Bone marrow (tissue), 2 donors: ENCODE measurements at places on chromosomes 3 and 15.

- DNase-seq, result no peak
Observed at GRCh38 chr3:129974564-129974832, at the start of gene TRH. TRH (plus strand) TSS chr3:129974720; CDS start chr3:129975817, 1,097 bp downstream.

GRCh38 chr3:127889461-127889863 is 25.6 kb upstream of the KBTBD12 start:
- no peak for DNase-seq

- no peak for DNase-seq
Observed at GRCh38 chr15:76286271-76286879, 24.9 kb downstream of the ETFA start.

GRCh38 chr15:80999623-81000036 is 1.1 kb upstream of the TLNRD1 start:
- DNase-seq, result no peak

- no peak for DNase-seq
Observed at GRCh38 chr3:42649783-42650182, 3.7 kb upstream of the ZBTB47 start.

DNA sequence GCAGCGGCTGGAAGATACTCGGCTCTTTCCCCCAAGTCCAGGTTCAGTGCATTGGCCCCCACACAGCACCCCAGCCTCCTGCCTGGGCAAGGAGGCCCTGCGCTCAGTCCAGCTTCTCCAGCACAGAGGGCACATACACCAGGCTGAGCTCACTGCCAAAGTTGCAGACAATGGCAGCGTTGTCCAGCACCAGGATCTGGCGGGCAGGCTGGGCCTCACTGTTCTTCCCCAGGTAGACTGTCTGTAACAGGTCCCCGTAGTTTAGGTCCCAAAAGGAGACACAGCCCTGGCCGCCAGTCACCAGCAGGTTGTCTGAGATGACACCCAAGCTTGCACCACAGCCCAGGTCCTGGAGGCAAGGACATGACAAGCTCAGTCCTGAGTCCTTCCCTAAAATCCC is 32.9 kb downstream of the PTPN23 start:
- no peak for DNase-seq

GRCh38 chr3:106333911-106334618 is 465.3 kb upstream of the CBLB start:
- DNase-seq, result peak; percentile 45

- no peak for DNase-seq
Observed at GRCh38 chr3:140198242-140198641, 263.3 kb downstream of the CLSTN2 start.

DNA sequence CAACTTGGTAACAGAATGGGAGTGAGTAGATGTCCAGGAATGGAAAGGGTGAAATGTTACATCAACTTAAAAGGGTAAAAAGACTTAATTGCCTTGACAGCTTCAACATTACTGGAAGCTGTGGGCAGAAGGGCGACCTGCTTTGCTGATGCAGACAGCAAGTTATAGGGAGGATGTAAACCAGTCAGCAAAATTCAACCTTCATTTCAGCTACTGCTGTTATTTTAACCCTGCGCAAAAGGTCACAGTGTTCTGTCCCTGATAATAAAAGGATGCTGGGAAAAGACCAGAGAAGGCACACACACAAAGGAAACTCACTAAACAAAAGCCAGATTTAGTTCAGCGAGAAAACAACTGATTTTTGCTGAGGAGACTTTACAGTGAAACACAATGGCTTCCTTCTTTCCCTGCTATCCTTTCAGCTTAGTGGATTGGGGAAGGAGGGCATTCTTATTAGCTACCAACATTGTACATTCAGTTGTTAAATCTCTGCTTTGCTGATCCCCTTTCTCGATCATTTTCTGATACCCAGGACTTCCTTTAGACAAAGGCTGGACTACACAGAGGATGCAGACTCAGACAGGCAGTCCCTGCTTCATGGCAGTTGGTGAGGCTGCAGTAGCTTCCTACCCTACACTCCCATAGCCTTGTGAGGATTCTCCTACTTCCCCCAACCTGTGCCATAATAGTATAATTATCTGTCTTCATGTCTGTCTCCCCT is 62.0 kb downstream of the P3H2 start:
- DNase-seq, result no peak

DNA sequence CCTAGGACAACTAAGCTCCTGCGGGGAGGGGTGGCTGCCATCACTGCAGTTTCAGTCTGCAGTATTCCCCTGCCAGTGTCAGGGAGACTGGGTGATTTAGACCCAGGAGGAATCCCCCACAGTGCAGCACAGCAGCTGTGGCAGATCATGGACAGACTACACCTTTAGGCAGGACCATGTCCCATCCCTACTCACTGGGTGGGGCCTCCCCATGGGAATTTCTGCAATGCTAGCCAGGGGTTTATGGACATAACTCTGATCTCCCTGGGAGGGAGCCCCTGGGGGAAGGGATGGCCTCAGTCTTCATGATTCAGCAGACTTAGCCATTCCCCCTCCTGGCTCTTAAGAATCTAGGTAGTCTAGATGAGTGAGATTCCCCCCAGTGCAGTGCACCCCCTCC is 130.1 kb upstream of the STAC start:
- DNase-seq, result no peak

DNA sequence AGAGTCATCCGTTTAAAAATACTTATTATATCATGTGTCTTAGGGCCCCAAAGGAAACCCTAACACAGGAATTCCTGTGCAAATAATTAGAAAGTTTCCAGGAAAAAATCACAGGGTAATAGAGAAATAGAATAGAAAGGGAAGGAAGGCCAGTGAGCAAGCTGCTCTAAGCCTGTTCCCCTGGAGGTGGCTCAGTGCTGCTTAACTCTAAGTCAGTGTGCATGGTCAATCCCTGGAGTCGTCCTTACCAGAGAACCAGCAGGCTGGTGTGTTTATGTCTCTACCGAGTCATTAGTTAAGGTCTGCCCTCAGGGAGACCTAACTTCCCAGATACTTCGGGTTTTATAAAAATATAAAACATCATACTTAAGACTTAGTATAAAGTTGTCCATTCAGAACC is 21.0 kb upstream of the MCF2L2 start:
- peak; percentile 17 for DNase-seq

DNA sequence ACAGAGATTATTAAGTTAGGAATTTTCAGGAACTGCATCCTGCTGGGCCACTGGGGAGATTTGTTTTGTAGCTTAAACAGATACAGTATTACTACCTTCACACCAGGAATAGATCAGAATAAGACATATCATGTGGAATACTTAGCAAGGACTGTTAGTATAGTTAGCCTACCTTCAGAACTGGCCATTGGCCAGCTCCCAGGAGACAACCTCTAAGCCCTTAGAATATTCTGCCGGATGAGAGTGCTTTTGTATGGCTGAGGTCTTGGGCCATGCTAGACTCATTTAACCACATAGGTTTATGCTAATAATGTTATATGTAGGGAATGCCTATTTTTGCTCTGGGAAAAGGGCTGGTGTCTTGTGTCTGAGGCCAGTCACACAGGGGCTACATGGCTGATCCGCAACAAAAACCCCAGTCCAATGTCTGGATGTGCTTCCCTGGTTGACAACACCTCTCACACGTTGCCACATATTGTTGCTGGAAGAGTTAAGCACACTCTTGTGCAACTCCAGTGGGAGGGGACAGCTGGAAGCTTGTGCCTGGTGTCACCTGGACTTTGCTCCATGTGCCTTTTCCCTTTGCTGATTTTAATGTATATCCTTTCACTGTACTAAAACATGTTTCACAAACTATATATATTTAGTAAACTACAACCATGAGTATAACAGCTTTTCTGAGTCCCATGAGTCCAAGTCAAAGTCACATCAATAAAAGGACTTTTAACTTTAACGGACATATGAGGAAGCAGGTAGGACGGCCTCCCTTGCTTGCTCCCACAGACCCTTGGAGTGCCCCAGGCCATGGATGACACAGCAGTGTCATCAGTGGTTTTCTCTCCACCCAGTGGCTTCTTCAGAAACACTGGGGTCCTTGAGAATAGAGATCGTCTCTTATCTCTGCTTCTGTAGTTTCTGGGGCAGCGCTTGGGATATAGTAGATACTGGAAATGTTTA is 118.0 kb upstream of the C3orf80 start:
- DNase-seq, result no peak

DNA sequence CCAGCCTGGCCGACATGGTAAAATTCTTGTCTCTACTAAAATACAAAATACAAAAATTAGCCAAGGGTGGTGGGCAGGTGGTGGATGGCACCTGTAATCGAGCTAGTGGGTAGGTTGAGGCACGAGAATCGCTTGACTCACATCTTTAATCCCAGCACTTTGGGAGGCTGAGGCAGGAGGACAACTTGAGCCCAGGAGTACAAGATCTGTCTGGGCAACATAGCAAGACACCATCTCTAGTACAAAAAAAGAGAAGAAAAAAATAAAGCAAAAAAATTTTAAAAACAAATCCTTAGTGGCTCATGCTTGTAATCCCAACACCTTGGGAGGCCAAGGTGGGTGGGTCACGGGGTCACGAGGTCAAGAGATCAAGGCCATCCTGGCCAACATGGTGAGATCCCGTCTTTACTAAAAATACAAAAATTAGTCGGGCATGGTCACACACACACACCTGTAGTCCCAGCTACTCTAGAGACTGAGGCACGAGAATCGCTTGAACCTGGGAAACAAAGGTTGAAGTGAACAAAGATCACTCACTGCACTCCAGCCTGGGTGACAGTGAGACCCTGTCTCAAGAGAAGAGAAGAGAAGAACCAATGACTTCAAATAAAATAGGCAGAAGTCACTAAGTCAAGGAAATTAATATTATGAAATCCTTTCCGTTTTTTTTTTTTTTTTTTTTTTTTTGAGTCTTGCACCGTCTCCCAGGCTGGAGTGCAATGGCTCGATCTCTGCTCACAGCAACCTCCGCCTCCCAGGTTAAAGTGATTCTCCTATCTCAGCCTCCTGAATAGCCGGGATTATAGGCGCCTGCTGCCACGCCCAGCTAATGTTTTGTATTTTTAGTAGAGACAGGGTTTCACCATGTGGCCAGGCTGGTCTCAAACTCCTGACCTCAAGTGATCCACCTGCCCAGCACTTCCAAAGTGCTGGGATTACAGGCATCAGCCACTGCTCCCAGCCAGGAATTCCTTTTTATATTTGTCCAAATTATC is 4.9 kb downstream of the RHOA start:
- no peak for DNase-seq

GRCh38 chr15:35937380-35937779 is 391.4 kb upstream of the DPH6 start:
- no peak for DNase-seq

GRCh38 chr3:115571413-115571812 is 51.9 kb upstream of the GAP43 start:
- no peak for DNase-seq

- no peak for DNase-seq
Observed at GRCh38 chr15:70763950-70764730, 782 bp upstream of the UACA start.

DNA sequence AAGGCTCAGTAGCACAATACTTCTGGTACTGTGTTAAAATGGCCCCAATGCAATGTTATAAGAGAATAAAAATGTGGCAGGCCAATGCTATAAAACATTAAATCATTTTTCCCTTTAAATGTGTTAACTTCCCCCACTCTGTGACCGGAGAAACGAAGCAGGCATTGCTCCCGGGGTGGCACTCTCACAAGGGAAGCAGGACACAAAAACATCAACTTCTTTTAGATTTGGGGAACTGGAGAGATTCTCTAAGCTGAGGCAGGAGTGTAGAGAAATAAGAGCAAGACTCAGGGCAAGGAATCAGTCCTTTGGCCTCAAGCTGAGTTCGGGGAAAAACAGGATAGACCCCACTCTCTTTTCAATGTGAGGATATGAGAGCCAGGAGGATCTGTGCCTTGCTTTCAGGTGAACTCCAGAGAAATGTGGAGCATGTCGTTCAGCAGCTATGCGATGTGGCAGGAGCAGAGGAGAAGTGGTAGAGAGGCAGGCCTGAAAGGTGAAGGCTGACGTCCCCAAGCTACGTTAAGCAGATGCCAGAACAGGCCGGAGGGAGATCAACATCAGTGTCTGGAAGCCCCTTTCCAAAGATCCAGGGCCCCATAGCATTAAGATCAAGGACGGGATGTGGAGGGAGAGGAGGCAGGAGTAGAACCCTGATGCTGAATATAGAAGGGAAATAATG is 160.2 kb downstream of the PLD1 start:
- DNase-seq, result no peak

- no peak for DNase-seq
Observed at GRCh38 chr3:173410849-173411248, 13.3 kb downstream of the NLGN1 start.

GRCh38 chr3:167861649-167862048 is 126.1 kb downstream of the SERPINI1 start:
- DNase-seq, result no peak
